ENCODE measurements at places on chromosomes 12 and 14. TPM values are rescaled to one million over a fixed set of nuclear protein-coding genes. Genes with fewer than 3 reads are reported as not detected.

Gene LRRIQ1
- total RNA-seq = not detected

GRCh38 chr14:54211551-54212308, 185.1 kb upstream of the CDKN3 start:
- H3K4me3 ChIP-seq = no peak overlapping the region
- H3K36me3 ChIP-seq = no peaks in the 10 kb centered on the region
- no peak overlapping the region for H3K27ac ChIP-seq
- no peaks in the 10 kb centered on the region for H3K4me1 ChIP-seq

DNA sequence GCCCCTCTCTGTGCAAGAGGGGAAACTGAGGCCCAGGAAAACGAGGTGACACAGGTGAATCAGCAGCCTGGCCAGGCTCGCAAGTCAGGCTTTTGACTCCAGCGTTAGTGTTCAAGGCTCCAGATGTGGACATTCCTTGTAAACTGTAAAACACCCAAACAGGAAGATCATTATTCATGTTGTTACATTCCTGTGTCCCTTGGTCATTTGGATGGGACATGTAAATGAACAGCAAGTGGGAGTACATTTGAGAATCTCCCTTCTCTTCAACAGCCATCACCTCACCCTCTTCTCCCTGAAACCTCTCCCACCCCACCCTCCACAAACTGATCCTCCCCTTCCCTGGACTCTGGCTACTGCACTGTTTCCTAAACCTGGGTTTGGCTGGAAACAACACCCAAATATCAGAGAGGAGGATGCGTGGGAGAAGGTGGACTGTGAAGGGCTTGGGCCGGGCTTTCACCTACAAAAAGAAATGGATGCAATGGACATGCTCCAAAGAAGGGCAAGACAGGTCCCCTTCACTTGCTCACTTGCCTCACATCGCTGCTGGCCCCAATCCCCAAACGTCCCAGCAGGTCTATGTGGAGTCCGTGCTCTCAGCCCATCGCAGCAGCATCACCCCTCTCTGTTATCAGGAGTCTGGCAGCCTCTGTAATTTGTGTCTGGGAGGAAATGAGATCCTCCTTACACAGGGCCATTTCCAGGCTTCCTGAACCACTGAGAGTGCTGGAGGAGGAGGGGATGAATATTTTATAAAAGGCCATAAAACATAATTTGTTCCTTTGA, 76.7 kb downstream of the GALNT8 start:
- no peak overlapping the region for H3K4me3 ChIP-seq
- H3K36me3 ChIP-seq = no peaks in the 10 kb centered on the region
- peaks cover 5% of the 10 kb centered on the region for H3K27me3 ChIP-seq
- H3K27ac ChIP-seq = no peak overlapping the region
- DNase-seq = no peak

- no peak for DNase-seq
- no peak within 1 kb of the TSS for H3K27ac ChIP-seq
- no peaks in the 10 kb centered on the region for H3K27me3 ChIP-seq
- no peak within 1 kb of the TSS for H3K4me3 ChIP-seq
Measured at GRCh38 chr12:8156845-8157244, at the start of gene ZNF705A. Gene ZNF705A (plus strand): TSS chr12:8157015. CDS start chr12:8172626, 15,611 bp downstream.

DNA sequence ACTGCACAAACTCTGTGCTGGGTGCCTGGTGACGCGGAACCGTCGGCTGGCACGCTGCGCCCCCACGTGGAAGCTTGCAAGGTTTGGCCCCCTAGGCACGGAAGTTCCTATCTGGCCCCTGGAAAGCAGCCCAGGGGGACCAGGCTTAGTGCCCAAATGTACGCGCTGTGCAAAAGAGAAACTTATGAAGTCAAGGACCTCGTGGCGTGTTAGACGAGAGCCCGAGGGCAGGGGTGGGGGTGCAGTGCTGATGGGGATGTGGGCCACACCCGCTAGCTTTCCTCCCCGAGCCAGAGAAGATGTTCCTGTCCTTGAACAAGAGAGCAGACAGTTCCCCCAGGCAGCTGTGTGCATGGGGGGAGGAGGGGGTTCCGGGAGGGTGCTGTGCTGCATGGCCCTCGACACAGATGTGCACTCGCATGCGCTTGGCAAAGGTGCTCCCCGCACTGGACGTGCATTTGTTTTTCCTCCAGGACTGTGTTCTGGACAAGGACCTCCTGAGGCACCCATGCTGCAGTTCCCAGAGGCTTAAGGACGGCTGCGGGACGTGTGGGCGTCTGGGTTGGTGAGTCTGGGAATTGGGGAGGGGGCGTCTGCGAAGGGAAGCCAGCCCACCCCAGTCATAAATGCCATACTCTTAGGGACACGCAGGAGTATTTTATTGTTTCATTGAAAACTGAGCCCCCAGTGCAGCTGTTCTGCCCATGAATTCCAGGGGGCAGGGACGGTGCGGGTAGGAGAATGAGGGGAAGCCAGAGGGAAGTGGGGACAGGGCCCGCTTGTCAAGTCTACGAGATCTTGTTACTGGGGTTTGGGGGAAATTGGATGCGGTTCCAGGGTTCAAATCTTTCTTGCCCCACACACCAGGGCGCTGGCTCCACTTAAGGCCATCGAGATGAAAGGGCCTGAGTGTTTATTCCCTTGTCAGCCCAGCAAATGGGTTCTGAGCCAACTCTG, 80.0 kb downstream of the NTF3 start:
- H3K4me1 ChIP-seq = no peaks in the 10 kb centered on the region
- H3K4me3 ChIP-seq = no peak overlapping the region
- H3K36me3 ChIP-seq = no peaks in the 10 kb centered on the region
- no peak overlapping the region for H3K27ac ChIP-seq

- no peak for DNase-seq
- H3K27me3 ChIP-seq = no peaks in the 10 kb centered on the region
- H3K4me3 ChIP-seq = no peak overlapping the region
Measured at GRCh38 chr12:121005346-121005815, 10.9 kb downstream of the C12orf43 start.

DNA sequence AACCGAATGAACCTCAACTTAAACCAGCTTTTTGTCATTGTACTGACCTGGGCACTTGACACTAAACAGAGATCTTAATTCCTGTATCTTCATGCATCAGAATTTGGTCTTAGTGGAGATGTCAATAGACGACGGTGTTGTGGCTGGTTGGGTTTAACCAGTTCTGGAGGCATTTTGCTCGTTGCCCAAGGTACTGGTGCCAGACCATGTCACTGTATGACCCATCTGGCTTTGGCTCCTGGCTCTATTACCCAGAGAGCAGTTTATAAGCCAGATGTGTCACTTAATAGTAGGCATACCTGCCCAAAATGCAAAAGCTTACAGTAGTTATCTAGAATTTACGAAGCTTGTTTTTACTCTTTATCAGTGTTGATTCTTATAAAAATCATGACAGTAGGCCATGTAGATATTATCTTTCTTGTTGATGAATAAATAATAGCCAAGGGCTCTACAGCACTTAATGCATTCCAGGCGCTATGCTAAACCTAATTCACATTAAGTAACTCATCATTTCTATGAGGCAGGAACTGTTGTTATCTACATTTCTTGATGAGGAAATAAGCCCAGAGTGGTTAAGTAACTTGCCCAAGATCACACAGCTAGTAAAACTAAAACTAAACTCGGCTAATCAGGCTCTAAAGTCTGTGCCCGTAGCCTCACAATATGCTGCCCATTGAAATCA, 179.7 kb upstream of the HIF1A start:
- peaks cover 27% of the 10 kb centered on the region for H3K4me1 ChIP-seq
- H3K36me3 ChIP-seq = peaks cover 36% of the 10 kb centered on the region
- DNase-seq = no peak
- H3K27me3 ChIP-seq = no peaks in the 10 kb centered on the region
- H3K4me3 ChIP-seq = no peak overlapping the region

Gene DAO
- total RNA-seq = not detected

Gene CARMIL3
- 0.38 TPM for total RNA-seq

DNA sequence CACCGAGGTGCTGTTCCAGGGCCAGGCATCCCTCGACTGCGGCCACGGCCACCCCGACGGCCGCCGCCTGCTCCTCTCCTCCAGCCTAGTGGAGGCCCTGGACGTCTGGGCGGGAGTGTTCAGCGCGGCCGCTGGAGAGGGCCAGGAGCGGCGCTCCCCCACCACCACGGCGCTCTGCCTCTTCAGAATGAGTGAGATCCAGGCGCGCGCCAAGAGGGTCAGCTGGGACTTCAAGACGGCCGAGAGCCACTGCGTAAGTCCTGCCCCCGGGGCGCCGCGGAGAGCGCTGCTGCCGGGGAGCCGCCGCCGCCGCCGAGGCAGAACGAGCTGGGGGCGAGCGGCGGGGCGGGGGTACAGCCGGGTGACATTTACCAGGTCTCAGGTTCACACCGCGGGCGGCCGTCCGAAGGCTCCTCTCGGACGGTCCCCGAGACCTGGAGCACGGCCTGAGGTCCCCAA, 1.4 kb downstream of the PLXNC1 start:
- DNase-seq = no peak
- H3K27ac ChIP-seq = no peak overlapping the region
- H3K36me3 ChIP-seq = no peaks in the 10 kb centered on the region
- H3K4me3 ChIP-seq = peak overlapping the region; percentile 90
- peaks cover 5% of the 10 kb centered on the region for H3K27me3 ChIP-seq

GRCh38 chr12:46830731-46831334, 5.0 kb upstream of the SLC38A4 start:
- H3K4me1 ChIP-seq = peaks cover 2% of the 10 kb centered on the region
- H3K27ac ChIP-seq = no peak overlapping the region
- H3K4me3 ChIP-seq = no peak overlapping the region
- H3K36me3 ChIP-seq = no peaks in the 10 kb centered on the region
- no peak for DNase-seq

DNA sequence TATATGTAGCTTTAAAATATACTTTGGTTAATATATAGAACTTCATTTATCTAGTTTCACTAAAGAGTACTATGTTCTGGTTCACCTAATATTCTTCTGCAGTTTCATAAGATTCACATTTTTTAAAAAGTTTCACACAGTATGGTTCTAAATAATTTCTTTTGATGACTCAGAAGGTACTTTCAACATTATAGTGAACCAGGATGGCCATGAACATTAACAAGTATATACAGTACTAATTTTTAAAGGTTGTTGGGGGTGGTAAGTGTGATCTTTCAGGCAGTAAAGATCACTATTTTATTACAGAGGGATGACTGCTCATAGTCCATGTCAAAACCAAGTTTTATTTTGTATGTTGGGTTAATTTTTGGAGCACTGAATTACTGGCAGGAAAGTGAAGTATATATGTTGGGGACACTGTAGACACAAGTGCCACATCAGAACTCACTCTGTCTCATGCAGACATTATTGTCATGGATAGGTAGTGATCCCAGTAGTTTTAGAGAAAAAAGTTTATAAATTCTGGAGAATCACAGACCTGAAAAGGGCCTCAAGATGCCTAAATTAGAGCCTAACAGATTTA, 60.0 kb downstream of the DCAF5 start:
- no peaks in the 10 kb centered on the region for H3K27me3 ChIP-seq
- no peak overlapping the region for H3K27ac ChIP-seq
- H3K4me3 ChIP-seq = no peak overlapping the region
- DNase-seq = no peak
- H3K36me3 ChIP-seq = peaks cover 53% of the 10 kb centered on the region

All from T-cell (primary cell).